ENCODE measurements at places on chromosomes 4 and X.

DNA sequence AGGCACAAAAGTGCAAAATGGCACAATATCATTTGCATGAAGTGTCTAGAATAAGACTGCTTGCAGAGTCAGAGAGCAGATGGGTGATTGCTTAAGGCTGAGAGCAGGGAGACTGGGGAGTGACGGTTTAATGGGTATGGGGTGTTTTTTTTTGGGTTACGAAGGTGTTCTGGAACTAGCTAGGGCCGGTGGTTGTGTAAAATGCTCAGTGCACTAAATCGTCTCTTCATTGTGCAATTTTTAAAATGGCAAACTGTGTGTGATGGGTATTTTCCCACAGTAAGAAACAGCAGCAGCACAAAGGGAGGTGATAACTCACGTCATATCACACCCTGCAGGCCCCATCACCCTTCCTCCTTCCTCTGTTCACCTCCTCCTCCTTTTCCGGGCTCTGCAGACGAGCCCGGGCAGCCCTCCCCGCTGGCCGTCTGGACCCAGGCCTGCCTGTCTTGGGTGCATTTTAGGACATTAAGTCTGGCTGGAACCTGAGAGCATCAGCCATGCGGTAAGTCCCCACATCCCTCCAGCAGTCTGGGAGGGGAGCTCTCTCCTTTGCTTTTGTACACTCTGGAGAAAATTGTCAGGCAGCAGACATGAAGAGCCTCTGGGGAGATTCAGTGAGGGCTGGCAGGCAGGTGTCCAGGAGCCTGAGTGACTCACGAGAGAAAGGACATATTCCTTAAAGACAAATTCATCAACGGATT is 42.7 kb downstream of the ASMT start:
- no peak for DNase-seq

DNA sequence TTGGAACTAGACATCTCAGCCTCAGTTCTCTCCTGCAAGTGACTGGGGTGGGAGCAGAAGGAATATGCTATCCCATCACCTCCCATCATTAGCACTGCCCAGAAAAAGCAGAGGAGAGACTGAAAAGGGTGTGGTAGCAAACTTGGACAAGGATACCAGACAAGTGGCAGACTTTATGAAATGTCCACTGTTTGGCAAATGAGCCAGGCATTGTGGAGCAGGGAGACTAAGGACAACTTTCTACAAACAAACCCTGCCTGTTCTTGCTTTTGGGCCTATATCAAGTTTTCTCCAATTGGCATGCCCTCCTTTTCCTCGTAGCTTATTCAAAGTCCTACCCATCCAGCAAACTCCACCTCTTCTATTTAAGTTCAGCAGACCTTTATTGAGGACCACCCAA is 41.6 kb downstream of the ZCCHC12 start:
- DNase-seq, result no peak

- DNase-seq, result no peak
These were observed 14.3 kb downstream of the PAICS start for GRCh38 chr4:56450342-56450741.

DNA sequence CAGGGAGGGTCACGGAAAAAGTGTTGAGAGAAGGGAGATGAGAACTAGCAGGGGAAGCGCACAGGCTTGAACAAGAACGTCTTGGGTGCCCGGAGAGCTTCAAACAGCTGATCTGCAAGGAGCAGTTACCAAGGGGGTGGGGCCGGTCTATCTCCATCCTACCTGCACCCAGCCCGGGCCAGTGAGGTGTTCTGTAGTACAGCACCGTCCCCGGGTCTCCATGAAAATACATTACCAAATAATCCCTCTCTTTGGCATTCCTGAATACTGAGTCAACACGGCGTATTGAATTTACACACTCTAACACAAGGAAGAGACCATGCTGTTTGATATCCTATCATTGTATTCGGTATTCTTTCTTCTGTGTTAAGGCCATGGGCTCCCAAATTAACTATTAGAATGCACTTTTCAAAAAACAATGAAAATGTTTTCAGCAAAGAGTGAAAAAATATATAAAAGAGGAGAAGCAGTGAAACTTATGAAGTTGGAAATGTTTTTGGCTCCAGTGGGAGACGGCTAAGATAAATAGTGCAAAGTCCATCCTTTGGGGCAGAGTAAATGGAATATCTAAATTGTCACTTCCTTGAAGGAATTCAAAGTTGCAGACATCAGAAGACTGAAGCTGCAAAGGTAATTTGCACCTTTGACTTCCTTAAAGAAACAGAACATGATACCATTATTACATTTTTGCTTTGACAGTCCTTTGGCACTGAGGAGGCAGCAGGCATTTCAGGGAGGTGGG is 90.3 kb downstream of the DHRSX start:
- DNase-seq, result no peak

GRCh38 chrX:121172703-121173102 is 125.3 kb downstream of the GLUD2 start:
- no peak for DNase-seq

DNA sequence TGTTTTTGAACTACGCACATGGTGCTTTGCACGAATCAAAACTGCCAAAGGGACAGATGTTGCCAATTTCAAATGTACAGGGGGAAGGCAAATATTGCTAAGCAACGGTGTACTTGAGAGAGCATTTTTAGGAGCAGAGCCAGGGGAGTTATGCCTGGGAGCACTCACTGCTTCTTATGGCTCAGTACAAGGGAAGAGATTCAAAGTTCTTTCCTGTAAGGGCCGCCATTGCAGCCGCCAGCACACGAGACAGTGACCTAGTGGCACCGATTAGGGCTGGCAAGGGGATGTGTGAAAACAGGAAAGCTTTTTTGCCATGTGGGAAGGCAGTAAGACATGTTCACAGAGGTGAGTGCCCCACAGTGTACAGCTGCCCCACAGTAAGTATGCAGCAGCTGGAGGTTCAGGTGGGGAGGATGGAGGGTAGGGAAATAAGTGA is 133.8 kb downstream of the AFF1 start:
- no peak for DNase-seq

DNA sequence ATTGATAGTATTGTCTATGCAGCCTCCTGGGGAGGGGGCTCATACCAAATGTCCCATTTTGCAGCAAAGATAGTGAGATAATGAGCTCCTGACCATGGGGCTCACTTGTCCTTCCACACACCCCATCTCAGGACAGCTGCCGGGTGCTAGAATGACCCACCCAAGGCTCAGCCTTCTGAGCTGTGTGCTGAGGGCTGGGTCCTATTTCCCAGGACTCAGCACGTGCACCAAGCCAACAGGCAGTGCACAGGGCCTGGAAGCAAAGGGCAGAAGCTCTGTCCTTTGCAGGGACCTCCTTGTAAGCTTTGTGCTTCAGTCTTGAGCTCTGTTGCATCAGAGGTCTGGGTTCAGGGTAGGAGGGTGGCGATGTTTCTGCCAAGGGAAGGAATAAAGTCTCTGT is 11.2 kb upstream of the ABLIM2 start:
- DNase-seq, result no peak

GRCh38 chrX:80812176-80812575 is 2.5 kb upstream of the BRWD3 start:
- peak; percentile 75 for DNase-seq

DNA sequence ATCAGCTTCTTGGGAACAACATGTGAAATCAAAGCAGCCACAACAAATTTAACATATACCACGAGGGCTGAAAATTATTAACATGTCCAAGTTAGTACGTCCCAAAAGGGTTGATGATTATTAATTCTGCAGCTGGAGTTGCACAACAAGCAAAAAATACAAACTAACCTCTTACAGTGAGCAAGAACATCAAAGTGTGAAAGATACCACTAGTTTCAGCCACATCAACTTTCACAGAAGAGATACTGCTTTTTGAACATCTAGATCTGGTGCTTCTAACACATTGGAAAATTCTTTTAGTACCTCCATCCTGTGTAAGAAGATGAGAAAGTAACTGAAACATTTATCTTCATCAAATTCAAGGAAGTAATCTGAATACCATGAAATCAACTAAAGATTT is 334.1 kb downstream of the PCDH7 start:
- no peak for DNase-seq

DNA sequence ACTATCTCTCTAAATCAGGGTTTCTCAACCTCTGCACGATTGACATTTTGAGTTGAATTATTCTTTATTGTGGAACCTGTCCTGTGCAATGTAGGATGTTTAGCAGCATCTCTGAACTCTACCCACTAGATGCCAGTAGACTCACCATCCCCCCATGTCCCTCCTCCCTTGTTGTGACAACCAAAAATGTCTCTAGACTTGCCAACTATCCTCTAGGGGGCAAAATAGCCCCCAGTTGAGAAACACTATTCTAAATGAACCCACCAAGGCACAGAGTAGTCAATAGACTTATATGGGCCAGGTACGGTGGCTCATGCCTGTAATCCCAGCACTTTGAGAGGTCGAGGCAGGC is 49.1 kb upstream of the GAB1 start:
- DNase-seq, result peak; percentile 42

- no peak for DNase-seq
These were observed 42.0 kb upstream of the PRKG2 start for GRCh38 chr4:81257021-81257420.

DNA sequence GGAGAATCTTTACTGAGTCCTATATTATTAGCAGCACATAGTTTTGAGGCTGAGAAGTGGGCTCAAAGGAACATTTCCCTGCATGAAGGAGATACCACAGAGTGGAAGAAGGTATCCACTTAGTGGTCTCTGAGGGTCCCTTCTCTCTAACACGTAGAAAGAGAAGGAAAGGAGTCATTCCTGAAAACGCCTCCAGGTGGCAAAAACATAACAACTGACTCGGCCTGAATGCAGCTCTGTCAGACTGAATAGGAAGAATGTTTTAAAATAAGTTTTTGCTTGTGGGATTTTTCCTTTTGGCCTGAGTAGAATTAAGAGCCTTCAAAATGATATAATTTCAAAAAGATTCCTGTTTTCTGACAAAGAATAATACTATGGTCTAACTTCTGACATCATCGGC is 23.3 kb downstream of the RPGR start:
- DNase-seq, result peak; percentile 55

- DNase-seq, result no peak
These were observed 24.9 kb upstream of the FOXR2 start for GRCh38 chrX:55598333-55598732.

DNA sequence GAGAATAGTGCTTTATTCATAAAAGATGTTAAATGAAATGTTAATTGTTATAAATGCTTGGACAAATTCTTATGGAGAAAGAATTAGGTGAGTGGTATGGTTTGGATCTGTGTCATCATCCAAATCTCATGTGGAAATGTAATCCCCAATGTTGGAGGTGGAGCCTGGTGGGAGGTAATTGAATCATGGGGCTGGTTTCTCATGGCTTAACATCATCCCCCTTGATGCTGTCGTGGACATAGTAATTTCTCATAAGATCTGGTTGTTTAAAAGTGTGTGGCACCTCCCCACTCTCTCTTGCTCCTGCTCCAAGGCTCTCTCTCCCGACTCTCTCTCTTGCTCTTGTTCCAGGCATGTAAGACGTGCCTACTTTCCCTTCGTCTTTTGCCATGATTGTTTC is 22.5 kb downstream of the GYPE start:
- no peak for DNase-seq

GRCh38 chrX:19800821-19801374 is 86.5 kb downstream of the SH3KBP1 start:
- DNase-seq, result no peak

- DNase-seq, result no peak
These were observed 39.3 kb downstream of the ING2 start for GRCh38 chr4:183544109-183544508.

- no peak for DNase-seq
These were observed 67.5 kb upstream of the CLDN34 start for GRCh38 chrX:9899640-9900111.

- peak; percentile 17 for DNase-seq
These were observed 105.9 kb downstream of the CT47B1 start for GRCh38 chrX:120769576-120770341.

- peak; percentile 35 for DNase-seq
These were observed 112.4 kb downstream of the PSAPL1 start for GRCh38 chr4:7322166-7322991.

DNA sequence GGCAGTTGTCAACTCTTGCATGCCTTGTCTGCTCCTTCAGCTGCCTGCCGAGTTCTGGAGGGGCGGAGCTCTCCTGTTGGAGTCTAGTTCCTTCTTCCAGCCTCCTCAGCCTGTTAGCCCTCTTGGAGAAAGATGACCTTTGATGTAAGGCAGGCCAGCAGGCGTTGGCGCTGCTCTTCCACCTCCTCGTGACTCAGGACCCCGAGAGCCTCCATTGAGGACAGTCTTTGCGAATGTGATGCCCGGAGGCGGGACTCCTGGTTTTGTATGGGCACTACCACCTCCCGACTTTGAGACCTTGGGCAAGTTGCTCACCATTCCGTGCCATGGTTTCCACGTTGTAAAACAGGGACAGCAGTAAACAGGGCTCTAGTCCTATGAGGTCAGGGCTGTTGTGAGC is 108.3 kb downstream of the TENM3 start:
- no peak for DNase-seq

DNA sequence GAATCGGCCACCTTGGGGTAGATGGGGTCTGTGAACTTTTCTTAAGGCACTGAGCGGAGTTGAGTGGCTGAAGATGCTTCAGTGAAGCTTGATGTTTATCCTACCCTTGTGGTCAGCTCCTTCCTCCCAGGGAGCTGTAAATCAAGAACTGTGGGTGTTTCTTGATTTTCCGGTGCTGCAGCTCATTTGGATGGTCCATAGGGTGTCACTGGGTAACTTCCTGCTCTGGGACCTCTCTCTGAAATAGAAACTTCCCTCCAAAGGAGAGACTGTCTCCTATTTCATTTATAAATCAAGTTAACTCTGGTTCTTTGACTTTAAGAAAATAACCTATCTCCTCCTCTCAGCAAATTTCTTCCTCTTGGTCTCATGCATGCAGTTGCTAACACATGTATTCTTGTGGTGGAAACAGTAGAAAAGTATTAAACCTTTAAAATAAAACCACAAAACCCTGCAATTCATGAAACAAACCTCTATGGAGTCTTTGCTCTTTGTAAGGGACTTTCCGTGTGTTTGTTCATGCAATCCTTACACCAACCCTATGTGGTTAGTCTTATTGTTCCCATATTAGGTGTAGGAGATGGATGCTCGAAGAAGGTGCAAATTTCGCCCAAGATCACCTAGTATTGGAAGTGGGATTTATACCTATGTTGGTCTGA is 110.3 kb downstream of the SHROOM3 start:
- DNase-seq, result no peak

DNA sequence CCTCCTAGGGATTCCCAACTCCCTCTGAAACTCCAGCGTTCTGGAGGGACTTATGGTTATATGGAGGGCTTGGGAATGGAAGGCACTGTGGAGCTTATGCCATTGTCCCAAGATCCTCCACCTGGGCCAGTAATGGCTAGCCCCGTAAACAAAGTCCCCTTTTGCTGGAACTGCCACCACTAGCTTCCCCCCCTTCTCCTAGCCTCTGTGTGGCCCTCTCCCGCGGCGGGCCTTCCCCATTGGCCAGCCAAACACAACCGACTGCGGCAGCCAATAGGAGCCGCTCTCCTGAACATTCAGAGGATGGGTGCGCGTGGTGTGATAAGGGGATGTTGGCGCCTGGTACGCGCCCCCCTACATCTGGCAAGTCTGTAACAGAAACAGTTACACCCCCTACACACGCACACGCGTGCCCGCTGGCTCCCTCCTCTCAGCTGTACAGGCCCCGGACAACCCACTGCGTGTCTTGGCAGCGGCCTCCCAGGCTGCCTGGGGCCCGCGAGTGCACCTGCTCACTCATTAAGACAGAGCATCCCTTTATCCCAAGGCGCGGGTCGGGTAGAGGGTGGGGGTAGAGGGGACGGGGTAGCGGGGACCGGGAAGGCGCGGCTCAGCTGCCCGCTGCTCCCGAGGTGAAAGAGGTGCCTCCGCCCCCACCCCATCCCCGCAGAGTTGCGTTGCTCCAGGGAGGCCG is 863 bp upstream of the RAB33A start:
- peak; percentile 71 for DNase-seq

- no peak for DNase-seq
These were observed 106.1 kb downstream of the MSL3 start for GRCh38 chrX:11864171-11864570.

- peak; percentile 9 for DNase-seq
These were observed 2038.9 kb upstream of the ADGRL3 start for GRCh38 chr4:59161249-59161648.
